Lung (tissue), 17 donors: ENCODE measurements at places on chromosomes 16 and 17. TPM values are rescaled to one million over a fixed set of nuclear protein-coding genes. Genes with fewer than 3 reads are reported as not detected.

DNA sequence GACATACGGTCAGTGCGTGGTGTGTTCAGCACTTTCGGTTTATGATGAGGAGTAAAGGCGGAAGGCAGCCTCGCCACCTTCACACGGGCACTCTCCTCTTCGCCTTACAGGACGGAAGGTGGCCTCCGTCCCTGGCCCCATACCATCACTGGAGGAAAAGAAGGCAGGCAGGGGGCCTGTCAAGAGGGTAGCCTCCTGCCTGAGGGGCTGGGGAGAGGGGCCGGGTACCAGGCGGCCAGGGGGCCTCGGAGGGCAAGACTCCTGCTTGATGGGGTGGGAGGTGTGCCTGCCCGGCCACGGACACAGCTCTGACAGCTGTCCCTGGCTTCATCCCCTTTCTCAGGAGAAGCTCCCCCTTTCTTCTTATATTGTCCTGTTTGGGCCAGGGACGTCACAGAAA is 15.6 kb upstream of the SLC38A8 start:
- DNase-seq: no peak

- DNase-seq: no peak
Measured at GRCh38 chr16:53904533-53904932, 200.6 kb downstream of the FTO start.

CD7 gene
- 7.0 TPM for total RNA-seq

GRCh38 chr16:30381291-30382041 is 895 bp downstream of the SEPTIN1 start:
- no peak for DNase-seq

C16orf96 gene
- total RNA-seq: 0.37 TPM

GRCh38 chr16:74874912-74875546 is 100.4 kb upstream of the FA2H start:
- no peak for DNase-seq

- no peak for DNase-seq
Measured at GRCh38 chr16:69003500-69003899, 102.0 kb upstream of the HAS3 start.

GRCh38 chr16:477301-478157 is 50.0 kb upstream of the CAPN15 start:
- no peak for DNase-seq

GP1BA gene
- total RNA-seq: 0.94 TPM

ABCA3 gene
- total RNA-seq: 486 TPM

GRCh38 chr17:5526821-5527598 is 40.6 kb downstream of the MIS12 start:
- peak; percentile 49 for DNase-seq

GNG13 gene
- not detected for total RNA-seq

DNA sequence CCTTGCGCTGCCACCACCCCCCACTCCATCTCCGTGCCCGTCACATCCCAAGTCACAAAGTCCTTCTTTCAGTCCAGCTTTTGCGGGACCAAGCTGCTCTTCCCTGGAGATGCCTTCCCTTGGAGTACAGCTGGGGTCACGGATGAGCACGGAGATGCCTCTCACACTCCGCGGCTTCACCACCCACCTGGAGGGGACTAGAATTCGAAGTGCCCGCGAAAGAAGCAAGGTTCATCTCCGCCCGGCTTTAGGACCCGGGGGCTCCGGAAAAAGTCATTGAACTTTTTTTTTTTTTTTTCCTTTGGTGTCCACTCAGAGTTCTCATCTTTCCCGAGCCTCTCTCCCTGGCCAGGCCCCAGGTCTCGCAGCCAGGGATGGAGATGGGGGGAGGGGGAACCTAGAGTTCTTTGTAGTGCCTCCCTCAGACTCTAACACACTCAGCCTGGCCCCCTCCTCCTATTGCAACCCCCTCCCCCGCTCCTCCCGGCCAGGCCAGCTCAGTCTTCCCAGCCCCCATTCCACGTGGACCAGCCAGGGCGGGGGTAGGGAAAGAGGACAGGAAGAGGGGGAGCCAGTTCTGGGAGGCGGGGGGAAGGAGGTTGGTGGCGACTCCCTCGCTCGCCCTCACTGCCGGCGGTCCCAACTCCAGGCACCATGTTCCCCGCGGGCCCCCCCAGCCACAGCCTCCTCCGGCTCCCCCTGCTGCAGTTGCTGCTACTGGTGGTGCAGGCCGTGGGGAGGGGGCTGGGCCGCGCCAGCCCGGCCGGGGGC is at the start of gene FKBP10:
Gene FKBP10, plus strand, starts transcription at position 624 of the 771 bp plus-strand sequence. Its CDS starts 31 bp downstream, at position 655.
- DNase-seq: peak; percentile 97

DNA sequence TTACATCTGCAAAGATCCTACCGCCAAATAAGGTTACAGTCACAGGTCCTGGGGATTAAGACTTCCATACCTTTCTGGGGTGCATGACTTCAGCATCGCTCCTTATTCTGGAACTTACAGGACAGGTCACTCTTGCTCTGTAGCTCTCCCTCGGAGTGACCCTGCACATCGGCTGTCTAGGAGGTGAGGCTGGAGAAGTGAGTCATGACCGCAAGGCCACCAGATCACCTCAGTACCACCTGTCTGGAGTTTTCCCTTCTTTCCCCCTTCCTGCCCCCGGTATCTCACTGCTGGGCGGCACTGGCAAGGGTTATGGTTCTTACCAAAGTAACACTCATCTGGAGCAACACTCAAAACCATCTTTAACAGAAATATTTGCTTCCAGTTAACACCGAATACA is 374.8 kb downstream of the SLC39A11 start:
- DNase-seq: no peak

- no peak for DNase-seq
Measured at GRCh38 chr16:19236561-19237209, 48.8 kb upstream of the CLEC19A start.

KRTAP3-2 gene
- not detected for total RNA-seq

TOX3 gene
- 5.3 TPM for total RNA-seq

PPY gene
- total RNA-seq: not detected

- DNase-seq: no peak
Measured at GRCh38 chr17:44159519-44160210, 10.8 kb upstream of the ASB16 start.

MGAT5B gene
- total RNA-seq: 0.40 TPM

DNA sequence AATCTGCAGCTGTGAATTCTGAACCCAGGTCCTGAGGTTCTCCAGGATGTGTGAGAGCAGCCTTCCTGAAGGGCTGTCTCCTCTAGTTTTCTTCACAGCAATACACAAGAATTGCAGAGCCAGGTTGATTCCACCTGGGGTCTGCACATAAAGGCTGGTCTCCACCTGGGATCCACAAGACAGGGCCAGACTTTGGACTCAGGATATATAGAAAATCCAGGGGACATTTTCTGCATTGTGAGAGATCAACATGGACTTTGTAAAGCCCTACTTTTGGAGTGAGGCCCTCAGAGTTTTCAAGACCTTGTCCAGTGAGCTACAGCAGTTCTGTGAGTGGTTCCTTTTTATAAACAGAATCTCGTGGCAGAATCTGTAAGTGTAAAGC is 6.3 kb downstream of the ZNF267 start:
- DNase-seq: no peak

CCR7 gene
- total RNA-seq: 1.8 TPM

DNA sequence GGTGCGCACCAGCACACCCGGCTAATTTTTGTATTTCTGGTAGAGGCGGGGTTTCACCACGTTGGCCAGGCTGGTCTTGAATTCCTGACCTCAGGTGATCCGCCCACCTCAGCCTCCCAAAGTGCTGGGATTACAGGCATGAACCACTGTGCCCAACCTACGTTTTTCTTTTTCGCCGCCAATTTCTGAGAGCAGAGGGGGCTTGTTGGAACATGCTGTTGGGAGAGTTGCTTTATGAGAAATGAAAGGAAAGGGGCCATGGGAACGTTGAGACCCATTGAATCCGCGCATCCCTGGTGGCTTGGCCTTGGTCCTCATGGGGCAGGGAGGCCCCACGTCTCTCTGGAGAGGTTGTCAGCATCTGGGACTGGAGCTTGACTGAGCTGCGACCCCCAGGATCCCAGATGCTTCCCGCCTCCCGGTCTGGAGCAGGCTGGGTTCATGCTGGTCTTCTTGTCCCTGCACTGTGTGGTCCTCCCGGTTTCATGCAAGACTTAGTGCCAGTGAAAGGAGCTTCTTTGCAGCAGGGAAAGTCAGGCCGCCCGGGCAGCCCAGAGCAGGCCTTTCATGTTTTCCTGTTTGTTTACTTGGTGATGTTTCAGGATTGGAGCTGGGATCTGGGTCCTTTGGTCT is 22.8 kb downstream of the CRISPLD2 start:
- DNase-seq: peak; percentile 16

DNA sequence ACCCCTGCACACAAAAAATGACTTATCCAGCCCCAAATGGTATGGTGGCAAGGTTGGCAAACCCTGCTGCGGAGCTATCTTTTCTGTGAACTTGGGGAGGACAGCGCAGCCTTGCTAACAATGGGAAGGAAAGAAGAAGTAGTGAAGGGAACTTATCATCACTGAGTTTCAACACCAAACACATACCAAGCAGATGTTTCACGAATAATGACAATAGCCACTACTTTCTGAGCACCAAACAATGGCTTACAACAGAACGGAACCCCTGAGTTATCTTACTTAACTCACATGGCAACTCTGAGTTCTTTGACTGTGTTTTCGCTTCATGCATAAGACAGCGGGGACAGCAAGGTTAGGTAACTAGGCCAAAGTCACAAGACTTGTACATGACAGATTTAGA is 148.9 kb downstream of the XYLT1 start:
- no peak for DNase-seq

MRPL38 gene
- 105 TPM for total RNA-seq

MGRN1 gene
- 112 TPM for total RNA-seq

DNA sequence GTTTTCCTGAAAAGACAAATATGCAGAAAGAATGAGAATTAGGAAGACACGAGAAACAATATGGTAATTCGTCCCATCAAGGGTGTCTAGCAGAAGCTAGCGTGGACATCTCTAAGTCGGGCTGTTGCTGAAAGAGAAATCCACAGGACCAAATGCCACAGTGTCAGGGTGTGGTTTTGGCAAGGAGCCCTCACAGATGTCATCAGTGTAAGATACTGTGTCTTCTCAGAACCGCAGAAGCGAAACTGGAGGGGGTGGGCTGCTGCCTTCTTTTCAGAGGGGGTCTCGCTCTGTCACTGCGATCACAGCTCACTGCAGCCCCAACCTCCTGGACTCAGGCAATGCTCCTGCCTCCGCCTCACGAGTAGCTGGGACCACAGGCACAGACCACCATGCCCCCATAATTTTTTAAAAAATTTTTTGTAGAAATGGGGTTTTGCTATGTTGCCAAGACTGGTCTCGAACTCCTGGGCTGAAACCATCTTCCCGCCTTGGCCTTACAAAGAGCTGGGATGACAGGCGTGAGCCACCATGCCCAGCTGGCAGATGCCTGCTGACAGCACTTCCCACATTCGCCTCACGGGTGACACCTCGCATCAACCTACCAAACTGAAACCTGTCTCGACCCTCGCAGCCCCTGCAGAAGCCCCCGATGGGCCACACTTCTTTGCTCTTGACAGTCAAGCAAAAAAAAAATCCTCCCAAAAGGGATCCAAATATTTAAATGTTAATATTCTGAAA is 26.2 kb downstream of the TRAP1 start:
- DNase-seq: peak; percentile 12

- no peak for DNase-seq
Measured at GRCh38 chr17:43412166-43412565, 13.4 kb downstream of the ARL4D start.

DNA sequence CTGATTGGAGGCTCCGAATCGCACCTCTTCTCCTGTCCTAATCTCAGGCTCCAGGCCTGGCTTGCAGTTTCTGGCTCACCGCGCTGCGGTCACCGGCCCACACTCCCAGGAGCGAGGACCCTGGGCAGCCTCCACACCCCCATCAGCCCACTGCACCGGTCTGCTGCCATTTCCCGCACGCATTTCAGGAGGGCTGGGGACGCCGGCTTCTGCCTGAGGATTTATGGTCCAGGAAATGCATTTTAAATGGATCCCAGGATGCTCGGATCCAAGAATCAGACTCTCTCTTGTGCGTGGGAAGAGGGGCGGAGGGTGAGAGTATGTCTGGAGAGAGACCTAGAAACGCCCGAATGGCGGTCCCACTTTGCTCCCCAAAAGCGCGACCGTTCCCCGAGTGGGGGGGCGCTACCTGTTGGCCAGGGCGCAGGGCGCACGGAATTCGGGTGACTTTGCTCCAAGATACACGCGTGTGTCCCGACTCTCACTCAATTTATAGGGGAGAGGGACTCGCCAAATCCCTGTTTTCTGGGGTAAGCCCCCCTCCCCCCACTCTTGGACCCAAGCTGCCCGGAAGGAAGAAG is 817 bp upstream of the JPH3 start:
- DNase-seq: no peak

DNA sequence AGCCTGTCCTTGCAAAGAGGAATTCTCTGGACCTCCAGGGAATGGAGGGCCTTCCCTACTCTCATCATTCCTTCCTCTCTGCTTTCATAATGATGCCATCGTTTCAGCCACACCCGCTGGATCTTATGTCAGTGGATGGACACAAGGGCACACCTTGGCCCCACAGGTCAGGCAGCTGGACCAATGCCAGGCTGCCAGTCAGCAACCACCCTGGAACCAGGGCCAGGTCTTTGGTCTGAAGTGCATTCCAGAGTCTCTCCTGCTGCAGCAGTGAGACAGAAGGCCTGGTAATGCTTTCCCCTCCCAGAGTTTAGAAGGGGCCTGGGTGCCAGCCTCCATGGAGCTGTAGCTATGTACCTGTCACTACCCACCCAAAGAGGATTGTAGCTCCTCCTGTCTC is 7.4 kb downstream of the C1QL1 start:
- DNase-seq: no peak

- no peak for DNase-seq
Measured at GRCh38 chr17:26792486-26792885, 501.4 kb upstream of the WSB1 start.

- no peak for DNase-seq
Measured at GRCh38 chr17:6393351-6393952, 41.5 kb downstream of the AIPL1 start.
